ENCODE measurements at places on chromosomes 16 and 17. TPM values are rescaled to one million over a fixed set of nuclear protein-coding genes. Genes with fewer than 3 reads are reported as not detected.

The HSD17B1 gene
- 3.3 TPM for total RNA-seq

DNA sequence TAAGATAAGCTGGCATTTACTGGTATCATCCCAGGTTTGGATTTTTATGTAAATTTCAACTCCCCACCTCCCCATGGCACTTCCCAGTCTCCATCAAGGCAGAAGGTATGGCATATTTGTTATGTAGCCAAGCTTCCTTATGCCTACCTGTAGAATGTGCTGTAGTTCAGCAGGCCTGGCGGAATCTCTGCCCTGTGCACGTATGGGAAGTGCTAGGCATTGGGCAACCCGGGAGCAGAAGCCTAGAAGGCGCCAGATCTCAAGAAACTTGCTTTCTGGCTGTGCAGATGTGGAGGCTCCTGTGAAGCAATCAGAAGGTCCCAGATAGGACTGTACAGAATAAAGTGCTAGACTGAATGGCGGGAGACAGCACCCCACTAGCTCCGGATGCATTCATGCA is 64.7 kb downstream of the SNX20 start:
- DNase-seq: no peak

GRCh38 chr17:34464812-34465211 is 101.8 kb upstream of the CCL1 start:
- no peak for DNase-seq

DNA sequence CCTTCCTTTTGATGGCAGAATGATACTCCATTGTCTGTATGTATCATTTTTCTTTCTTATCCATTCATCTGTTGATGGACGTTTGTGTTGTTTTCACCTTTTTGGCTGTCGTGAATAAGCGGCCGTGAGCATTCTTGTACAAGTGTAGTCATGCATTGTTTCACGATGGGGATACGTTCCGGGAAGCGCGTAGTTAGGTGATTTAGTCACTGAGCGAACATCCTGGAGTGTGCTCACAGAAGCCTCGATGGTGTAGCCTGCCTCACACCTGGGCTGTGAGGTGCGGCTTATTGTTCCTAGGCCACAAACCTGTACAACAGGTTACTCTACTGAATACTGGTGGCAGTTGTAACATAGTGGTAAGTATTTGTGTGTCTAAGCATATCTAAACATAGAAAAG is 136.5 kb downstream of the CMIP start:
- no peak for DNase-seq

- DNase-seq: no peak
Observed at GRCh38 chr16:55001931-55002330, 71.3 kb downstream of the IRX5 start.

- DNase-seq: peak; percentile 78
Observed at GRCh38 chr17:65794572-65794971, 233.1 kb upstream of the AXIN2 start.

- peak; percentile 84 for DNase-seq
Observed at GRCh38 chr17:79090443-79091225, 16.0 kb downstream of the ENGASE start.

Data from endodermal cell (in vitro differentiated cells).